Stimulated activated CD8-positive, alpha-beta memory T cell treated with anti-CD3 and anti-CD28 coated beads, Interleukin-2, amount 100 ng/mL, for 48 hours (primary cell): ENCODE measurements at places on chromosomes 5 and 9.

DNA sequence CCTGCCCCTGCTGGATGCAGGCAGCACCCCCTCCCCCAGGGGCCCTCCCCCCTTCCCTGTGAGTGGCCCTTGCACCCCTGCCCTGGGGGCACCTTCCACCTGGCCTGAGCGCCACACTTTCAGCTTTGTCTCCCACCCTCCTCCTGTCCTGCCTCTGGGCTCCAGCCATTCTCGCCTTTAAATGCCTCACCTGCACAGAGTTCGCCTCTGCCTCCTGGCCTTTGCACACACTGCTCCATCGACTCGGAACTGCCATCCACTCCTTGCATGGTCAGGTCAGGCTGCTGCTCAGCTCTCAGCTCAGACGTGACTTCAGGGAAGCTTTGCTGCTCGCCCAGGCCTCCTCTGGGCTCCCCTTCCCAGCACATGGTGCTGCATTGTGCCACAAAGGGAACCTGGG is 10.2 kb downstream of the FAM163B start:
- no peak for DNase-seq

- no peak for DNase-seq
These were observed 53.1 kb upstream of the ERBIN start for GRCh38 chr5:65873181-65873750.

DNA sequence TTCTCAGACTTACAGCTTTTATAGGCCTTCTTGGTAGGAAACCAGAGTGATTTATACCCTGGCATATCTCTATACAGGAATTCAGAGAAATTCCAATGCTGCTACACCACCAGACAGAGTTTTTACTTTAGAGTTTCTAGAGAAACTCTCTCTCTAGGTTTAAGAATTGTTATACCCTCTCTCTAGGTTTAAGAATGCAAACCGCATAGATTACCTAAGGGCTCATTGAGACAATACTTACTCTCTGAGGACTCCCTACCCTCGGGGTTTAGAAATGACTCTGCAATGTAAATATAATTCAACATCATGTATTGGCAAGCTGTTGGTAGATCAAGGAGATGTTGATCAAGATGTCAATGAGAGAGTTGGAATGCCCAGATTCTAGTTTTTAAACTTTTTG is 15.3 kb upstream of the ELAVL2 start:
- DNase-seq: no peak

DNA sequence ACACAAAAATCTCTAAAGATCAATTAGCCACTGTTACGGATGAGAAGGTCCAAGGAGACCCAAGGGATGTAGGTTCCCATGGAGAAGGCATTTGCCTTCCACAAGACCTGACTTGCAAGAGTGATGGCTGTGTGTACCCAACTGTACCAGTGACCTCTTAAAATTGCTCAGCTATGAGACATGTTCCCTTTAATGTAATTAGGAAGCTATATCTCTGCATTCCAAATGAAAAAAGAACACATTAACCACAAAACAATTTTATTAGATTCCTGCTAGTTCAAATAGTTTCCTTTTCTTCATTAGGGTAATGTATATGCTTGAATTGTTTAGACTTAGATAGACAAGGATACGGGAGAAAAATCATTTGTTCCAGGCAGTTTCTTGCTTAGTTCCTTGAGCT is 3.3 kb downstream of the OR2Y1 start:
- no peak for DNase-seq

- no peak for DNase-seq
These were observed 66.0 kb upstream of the ZFAND5 start for GRCh38 chr9:72431036-72431435.

DNA sequence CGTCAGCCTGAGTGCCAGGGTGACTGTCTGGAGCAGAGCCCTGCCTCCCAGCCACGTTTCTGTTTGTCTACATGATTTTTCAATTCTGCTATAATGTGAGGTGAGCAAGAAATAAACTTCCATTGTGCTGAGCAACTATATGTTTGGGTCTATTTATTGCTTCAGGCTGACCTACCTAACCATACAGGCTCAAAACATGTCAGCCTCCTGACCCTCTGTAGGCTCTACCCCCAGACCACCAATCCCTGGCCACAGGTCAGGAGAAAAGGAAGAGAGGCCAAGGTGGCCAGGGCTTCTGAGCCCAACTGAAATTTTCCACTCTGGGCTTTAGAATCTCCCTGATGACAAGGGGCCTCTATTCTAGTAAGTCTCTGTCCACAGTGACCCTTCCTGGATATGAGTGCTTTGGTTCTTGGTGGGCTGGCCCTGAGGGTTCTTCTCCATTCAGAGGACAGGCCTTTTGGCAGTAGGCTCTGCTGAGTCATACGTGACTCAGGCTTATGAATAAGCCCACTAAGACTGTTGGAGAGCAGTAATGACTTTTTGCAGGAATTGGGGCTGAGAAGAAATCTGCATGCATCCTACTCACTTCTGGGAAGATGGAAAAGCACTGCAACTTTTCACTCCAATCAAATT is 117.2 kb upstream of the TBCA start:
- DNase-seq: no peak

DNA sequence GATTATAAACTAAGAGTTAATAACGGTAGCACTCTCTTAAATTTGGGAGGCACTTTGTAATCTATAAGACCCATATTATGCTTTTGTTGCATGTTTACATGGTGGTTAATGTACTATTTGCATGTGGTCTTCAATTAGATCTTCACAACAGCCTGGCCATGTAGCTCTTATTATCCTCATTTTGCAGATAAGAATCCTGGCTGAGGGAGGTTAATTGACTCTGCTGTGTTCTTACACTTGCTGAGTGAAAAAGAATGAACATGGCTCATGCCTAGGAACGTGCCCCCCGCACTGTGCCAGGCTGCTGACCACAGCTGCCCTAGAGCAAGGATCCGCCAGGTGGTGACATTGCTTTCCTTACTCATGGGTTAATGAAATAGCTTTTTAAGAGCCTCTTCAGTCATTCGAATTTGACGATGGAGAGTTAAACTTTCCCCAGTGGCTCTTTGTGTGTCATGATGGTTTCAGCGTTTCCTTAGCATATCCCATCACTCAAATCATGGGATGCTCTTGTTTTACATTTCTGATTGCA is 97.9 kb downstream of the CDH6 start:
- DNase-seq: no peak

- no peak for DNase-seq
These were observed 158.7 kb downstream of the NMUR2 start for GRCh38 chr5:152246401-152246800.

DNA sequence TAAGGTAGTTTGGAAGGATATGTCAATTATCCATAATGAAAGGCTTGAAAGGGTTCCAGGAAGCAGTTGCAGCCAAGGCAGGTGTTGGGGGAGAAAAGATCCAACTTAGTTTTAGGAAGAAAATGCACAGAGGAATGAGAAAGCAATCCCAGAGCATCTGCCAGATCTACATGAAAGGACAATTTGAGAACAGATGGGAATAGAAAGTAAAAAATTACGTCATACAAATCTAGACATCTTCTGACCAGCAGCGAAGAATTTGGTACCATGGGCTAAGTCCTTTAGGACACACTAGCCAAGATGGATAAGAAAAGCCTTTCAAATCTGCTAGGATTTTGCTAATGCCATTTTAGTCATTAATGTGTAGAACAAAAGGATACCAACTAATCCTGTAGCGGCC is 244.1 kb upstream of the PRR16 start:
- no peak for DNase-seq

- no peak for DNase-seq
These were observed 111.9 kb downstream of the FBN2 start for GRCh38 chr5:128426090-128426534.
